ENCODE measurements at places on chromosomes 1 and 21.

GRCh38 chr1:201405484-201405831, 6.3 kb upstream of the LAD1 start:
- DNase-seq: no peak

DNA sequence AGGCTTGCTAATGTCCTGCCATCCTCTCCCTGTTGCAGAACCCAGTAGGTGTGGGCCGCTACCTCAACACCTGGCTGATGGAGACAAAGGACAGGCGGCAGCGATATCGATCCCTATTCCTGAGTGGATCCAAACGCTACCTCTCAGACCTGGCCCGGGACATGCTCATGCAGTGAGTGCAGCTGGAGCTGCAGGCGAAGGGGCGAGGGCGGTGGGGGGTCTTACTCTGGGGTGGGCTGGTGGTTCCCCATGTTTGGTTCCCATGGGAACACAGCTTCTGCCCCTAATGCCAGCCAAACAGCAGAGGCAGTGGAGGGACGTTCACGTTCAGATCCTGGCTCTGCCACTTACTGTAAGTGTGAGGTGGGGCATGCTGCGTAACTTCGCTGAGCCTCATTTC, 15.8 kb upstream of the TTC22 start:
- no peak for DNase-seq

DNA sequence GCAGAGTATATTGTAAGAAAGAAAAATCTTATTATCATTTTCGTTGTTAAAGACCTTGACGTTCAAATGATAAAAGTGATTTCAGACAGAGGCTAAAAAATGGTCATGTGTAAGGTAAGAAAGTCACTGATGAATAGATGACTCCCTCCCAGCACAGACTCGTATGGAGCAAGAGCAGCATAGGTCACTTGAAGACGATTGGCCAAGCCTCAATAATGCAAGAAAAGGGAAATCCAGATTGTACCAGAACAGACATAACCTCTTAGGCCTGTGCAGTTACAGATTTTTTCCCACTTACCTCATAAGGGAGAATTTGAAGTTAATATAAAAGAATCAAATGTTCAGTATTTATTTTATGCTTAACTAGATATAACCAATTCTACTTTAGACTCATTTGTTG, 16.3 kb upstream of the OLFML2B start:
- no peak for DNase-seq

GRCh38 chr1:12220890-12221289, 8.9 kb upstream of the VPS13D start:
- DNase-seq: no peak

- no peak for DNase-seq
Measured at GRCh38 chr1:89121641-89122040, 4.3 kb downstream of the GBP2 start.

DNA sequence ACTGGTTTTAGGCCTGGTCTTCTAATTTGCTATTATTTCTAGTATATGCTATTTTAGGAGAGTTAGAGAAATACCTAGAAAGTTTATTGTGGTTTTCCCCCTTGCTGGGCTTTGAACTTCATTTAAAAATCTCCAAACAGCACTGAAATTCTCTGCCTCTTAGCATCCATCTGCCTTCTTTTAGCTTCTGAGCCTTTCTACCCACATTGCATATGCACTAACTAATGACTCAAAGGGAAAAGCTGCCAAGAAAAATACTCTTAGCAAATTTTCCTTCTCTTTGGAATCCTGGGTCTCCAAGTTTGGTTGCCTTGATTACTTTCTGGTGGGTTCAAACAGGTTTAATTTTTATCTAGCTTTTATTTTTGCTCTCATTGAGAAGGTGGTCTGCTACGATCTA, 408.4 kb upstream of the PTBP2 start:
- no peak for DNase-seq

DNA sequence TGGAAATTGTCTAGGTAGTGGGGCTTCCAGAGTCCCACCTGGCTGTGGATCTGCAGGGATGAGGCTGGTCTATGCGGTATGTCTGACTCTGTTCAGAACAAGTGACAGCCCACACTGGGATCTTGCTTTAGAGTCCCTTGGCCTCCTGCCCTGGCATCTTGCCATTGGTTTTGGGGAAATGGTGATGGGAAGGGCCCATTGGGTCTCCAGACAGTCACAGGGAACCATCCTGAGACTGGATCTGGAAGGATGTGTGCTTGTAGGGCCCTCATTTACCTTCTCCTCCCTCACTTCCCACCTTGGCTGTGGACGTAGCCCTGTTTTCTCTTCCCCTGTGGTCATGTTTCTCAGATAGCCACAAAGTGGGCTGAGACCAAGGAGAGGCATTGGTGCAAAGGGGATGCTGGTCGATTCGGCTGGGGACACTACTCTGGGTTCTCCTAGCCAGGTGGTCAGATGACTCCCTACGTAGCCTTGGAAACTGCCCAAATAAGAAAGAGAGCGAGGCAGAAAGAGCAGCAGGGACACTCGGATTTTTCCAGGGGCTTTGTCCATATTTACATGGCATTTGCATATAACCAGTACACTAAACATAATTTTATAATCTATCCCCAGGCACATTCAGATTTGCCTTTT, 15.1 kb downstream of the SOX13 start:
- no peak for DNase-seq

GRCh38 chr1:248155927-248156326, 11.0 kb downstream of the OR2M5 start:
- DNase-seq: no peak

DNA sequence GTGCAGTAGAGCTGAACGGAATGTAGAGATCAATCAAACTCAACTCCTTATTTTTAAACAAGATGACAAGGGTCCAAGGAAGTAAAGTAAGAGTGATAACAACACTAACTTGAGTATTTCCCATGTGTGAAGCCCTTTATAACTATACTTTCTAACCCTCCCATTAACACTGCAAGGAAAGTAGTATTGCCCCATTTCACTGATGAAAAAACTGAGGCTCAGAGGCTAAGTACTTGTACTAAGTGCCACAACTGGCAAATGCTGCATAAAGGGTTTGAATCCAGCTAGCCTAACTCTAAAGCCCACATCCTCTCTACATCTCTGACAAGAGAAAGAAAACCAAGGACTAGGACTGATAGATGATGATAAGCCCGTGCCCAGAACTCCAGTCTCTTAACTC, 8.2 kb upstream of the GJA5 start:
- no peak for DNase-seq

- DNase-seq: peak; percentile 45
Measured at GRCh38 chr1:45493116-45493697, 2.2 kb upstream of the TESK2 start.

DNA sequence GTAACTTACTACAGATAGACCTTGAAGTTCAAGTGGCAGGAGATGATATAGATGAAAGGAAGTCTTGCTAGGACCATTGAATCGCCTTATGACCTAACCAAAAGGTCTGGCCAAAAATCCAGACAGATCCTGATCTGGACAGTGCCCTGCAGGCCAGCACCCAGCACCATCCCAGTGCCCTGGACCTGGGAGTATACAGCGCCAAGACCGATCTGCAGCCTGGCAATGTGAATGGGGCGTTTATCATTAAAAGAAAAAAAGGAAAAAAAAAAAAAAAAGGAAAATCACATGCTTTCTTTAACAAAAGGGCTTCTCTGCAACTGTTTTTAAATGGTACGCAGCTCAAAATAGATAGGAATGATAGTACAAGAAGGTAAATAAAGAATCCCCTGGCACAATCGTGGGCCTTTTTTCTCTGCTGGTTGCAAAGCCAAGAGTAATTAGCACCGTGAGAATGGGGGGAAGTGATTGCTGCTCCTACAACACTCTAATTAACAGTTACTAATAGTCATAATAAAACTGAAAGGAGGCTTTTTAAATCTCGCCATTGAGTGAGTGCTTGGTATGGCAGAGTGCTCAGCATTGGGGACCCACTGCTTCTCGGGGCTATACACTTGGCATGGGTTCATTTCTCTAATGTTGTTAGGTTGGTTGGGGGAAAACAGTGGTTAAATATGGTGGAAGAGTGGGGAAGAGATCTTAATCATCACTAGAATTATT, 146.7 kb downstream of the KAZN start:
- no peak for DNase-seq

DNA sequence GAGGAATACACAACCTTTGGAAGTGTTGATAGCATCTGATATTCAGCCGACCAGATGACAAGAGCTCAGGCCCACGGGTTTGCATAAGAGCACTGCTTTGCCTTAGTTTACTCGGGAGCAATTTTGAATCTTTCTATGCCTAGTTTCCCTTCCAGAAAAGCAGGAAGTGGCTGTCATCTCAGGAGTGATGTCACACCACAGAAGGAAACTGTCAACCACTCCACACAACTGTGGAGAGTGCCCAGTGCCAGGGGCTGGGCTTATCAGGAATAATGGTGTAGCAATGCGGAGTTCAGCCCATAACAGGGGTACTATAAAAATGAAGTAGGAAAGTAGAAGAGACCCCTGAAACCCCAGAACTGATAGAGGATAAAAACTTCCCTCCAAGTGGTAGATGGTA, 28.4 kb downstream of the NTPCR start:
- no peak for DNase-seq

- no peak for DNase-seq
Measured at GRCh38 chr1:243746751-243747150, 103.3 kb downstream of the AKT3 start.

DNA sequence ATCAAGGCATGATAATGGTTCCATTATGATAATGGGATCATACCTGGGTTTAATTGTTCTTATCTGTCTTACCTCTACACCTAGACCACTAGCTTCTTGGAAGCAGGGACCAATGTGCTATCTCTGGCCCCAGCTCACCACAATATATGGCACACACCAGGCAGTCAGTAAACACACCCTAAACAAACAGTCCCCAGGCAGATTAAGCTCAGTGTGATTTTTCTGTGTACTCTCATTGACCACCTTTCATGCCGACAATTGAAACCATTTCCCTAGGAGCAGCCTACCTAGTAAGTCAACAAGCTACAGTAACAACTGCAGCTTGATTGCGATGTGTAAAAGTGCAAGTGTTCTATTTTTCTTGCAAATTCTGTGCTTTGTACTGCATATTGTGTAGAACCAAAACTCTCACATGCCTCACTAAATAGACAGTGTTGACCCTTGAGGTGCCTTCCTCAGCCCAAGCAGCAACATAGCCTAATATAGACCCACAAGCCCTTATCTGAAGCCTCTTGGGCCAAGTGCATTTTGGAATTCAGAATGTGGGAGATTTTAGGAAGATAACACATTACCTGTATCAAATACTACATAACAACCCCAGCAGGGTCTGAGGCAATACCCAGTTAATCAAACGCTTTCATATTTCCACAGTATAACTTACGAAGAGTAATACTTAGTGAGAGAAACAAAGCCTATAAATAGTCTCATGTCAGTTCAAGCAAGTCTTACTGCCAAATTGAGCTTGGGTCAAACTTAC, 32.0 kb downstream of the INPP5B start:
- DNase-seq: no peak

GRCh38 chr1:80929868-80930508, 870.7 kb upstream of the ADGRL2 start:
- DNase-seq: peak; percentile 11

DNA sequence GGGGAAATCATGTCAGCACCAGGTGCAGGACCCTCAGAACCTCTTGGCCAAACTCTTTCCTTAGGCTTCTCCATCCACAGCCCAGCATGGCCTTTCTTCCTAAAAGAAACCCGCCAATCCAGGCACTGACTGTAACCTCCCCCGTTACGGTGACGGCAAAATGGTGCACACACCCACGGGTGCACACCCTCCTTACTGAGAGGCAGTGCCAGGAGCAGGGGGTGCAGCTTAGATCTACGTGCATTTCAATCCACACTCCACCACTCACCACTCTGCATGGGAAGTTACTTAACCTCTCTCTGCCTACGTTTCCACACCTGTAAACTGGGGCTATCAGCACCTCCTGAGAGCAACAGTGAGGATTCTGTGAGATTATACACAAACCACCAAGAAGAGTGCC, 31.0 kb downstream of the SUSD4 start:
- DNase-seq: no peak

DNA sequence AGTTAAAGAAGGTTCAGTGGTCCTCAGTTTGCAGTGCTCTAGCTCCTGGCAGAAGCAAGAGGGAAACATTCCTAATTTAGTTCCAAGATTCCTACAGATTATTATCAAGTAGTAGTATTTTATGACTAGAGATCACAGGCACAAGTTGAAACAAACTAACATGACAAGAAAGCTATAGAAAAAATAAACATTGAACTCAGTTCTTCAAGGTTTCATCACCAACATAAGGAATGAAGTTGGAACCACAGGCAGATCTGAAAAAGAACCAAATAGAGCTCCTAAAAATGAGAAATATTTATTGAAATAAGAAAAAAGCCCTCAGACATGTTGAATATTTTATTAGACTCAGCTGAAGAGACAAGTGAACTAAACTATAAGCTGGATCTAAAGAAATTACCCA, 40.6 kb downstream of the PDC start:
- DNase-seq: no peak

DNA sequence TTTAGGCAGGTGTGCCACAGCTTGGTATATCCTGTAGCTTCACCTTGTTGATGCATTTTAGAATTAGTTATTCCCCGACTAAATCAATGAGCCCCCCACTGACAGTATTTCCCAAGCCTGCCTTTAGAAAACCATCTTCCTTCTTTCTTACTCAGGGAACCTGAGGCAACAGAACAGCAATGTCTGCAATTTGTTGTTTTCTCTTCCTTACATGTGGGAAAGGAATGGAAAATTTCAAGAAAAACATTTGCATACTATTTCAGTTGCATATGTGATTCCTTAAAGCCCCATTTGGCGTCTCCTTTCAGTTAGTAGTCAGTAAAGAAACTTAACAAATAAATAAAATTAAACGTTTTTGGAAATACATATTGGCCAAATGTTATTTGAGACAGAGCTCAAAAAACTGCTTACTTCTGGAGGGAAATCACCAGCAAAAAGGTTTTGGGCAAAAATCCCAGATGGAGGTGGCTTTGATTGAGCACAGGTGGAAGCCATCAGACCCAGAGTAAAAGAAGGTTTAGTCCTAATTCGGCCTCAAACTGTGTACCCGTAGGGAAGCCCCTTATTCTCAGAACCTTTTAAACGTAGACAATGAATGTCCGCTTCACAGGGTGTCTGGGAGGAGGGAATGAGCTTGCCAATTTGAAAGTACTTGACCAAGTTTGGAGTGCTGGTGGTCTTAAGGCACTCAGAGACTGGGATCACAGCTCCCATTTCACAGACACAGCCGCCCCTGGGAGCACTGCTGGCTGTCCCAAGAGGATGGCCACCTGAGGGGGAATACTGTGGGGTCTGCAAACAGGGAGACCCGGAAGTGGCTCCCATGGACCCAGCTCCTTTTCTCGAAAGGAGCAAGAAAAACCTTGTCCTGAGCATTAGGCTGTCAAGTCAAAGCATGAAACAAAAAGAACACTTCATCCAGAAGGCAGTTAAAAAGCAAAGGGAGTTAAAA, 9.4 kb downstream of the LHX4 start:
- DNase-seq: no peak

GRCh38 chr1:70264839-70265238, 43.7 kb downstream of the SRSF11 start:
- no peak for DNase-seq

- DNase-seq: peak; percentile 31
Measured at GRCh38 chr1:44327679-44328491, 27.2 kb downstream of the ERI3 start.

DNA sequence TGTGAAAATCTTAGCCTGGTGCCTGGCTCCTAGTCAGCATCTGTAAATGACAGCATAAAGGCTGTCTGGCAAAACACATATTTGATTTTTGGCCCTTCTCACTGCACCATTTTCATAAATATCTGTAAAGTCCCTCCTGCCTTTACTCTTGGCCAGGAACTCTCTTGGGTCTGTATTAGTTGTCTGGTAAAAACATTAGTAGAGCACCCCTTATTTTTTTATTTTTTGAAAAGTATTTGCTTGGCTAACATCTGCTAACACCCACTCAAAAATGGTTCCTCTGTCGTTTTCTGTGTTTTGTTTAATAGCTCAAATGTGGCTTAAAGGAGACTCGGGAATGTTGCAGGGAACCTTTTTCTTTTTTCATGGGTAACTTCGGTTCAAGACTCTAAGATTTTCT, 293.4 kb downstream of the HMCN1 start:
- no peak for DNase-seq
